Sigmoid colon (tissue), 7 donors: ENCODE measurements at places on chromosomes 13 and 19. TPM values are rescaled to one million over a fixed set of nuclear protein-coding genes. Genes with fewer than 3 reads are reported as not detected.

DNA sequence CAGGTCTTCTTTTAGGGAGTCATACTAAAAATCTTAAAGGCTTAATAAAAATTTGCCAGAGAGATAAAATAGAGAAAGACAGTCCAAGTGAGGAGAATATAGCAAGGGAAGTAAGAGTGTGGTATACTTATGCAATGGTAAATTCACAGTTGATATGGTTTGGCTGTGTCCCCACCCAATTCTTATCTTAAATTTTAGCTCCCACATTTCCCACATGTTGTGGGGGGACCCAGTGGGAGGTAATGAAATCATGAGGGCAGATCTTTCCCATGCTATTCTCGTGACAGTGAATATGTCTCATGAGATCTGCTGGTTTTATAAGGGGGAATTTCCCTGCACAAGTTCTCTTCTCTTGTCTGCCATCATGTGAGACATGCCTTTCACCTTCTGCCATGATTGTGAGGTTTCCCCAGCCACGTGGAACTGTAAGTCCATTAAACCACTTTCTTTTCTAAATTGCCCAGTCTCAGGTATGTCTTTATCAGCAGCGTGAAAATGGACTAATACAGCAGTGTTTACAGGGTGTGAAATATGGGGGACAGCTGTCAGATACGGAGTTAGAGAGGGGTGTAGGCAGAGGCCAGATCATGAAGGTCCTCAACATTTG lies 115.4 kb downstream of the UGGT2 start:
- H3K4me3 ChIP-seq: no peak overlapping the region
- DNase-seq: no peak
- no peaks in the 10 kb centered on the region for H3K4me1 ChIP-seq
- no peaks in the 10 kb centered on the region for H3K27me3 ChIP-seq

DNA sequence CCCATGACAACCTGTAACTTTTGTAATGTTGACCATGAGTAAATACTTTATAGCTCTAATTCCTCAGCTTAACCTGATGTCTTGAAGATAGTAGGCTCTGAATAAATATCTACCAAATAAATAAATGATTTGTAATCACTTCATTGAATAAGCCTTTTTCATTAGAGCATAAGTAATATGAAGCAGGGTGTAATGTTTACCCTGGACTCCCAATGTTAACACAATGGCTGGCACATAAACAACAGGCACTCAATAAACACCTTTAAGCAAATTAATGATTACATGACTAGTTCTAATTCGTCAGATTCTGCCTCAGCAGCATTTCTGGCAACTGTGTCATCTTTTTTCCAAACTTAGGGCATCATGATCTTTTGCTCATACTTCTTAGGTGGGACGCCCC lies 396.3 kb downstream of the LIG4 start:
- no peak for DNase-seq
- H3K4me1 ChIP-seq: no peaks in the 10 kb centered on the region
- no peak overlapping the region for H3K4me3 ChIP-seq
- H3K27ac ChIP-seq: no peak overlapping the region

DNA sequence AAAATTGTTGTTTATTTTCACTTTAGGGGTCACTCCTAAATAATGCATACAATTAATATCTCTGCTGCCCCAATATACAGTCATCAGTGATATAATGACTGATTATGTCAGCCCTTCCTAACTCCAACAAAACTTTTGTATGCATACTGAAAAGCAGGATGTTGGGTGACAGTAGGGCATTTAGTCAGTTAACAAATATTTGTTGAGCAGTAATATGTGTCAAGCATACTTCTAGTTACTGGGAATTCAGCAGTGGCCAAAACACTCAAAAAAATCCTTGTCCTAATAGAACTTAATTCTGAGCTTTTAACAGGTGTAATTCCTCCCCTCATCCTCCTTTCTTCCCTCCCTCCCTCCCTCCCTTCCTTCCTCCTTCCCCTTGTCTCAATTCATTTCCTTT lies 560.7 kb upstream of the KLHL1 start:
- DNase-seq: no peak
- H3K27ac ChIP-seq: no peak overlapping the region
- H3K27me3 ChIP-seq: no peaks in the 10 kb centered on the region
- H3K4me1 ChIP-seq: no peaks in the 10 kb centered on the region
- H3K4me3 ChIP-seq: no peak overlapping the region

DNA sequence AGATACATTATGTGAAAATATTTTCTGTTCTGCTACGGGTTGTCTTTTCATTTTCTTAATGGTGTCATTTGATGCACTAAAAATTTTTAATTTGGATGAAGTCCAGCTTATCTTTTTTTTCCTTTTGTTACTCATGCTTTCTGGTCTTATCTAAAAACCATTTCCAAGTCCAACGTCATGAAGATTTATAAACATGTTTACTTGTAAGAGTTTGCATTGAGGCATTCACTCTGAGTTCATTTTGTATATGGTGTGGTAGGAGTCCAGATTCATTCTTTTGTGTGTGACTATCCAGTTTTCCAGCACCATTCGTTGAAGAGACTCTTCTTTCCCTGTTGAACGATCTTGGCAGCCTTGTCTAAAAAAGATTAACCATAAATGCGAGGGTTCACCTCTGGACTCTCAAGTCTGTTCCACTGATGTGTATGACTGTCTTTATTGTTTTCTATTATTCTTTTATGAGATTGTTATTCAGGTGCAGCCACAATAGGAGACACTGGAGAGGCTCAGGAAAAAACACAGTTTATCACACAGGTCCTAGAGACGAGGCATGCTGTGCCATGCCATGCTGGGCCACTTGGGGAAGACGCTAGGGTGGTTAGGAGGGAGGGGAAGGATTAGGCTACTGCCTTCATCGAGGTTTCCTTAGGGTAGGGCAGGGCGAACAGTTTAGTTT lies 35.0 kb downstream of the NAA16 start:
- H3K36me3 ChIP-seq: no peaks in the 10 kb centered on the region
- H3K4me3 ChIP-seq: no peak overlapping the region
- no peak overlapping the region for H3K27ac ChIP-seq
- no peaks in the 10 kb centered on the region for H3K4me1 ChIP-seq
- H3K27me3 ChIP-seq: no peaks in the 10 kb centered on the region

- H3K4me1 ChIP-seq: peaks cover 21% of the 10 kb centered on the region
- no peak overlapping the region for H3K4me3 ChIP-seq
- H3K27me3 ChIP-seq: peaks cover 56% of the 10 kb centered on the region
- no peaks in the 10 kb centered on the region for H3K36me3 ChIP-seq
- DNase-seq: no peak
- no peak overlapping the region for H3K27ac ChIP-seq
Measured at GRCh38 chr13:99961636-99962035, 9.9 kb downstream of the ZIC5 start.

- H3K27ac ChIP-seq: no peak overlapping the region
- H3K27me3 ChIP-seq: no peaks in the 10 kb centered on the region
- no peaks in the 10 kb centered on the region for H3K4me1 ChIP-seq
- no peak for DNase-seq
- no peak overlapping the region for H3K4me3 ChIP-seq
Measured at GRCh38 chr19:10984166-10984735, 23.4 kb downstream of the SMARCA4 start.

GRCh38 chr13:30364876-30365275 lies 57.4 kb upstream of the UBE2L5 start:
- DNase-seq: no peak
- H3K27ac ChIP-seq: no peak overlapping the region
- H3K4me1 ChIP-seq: no peaks in the 10 kb centered on the region
- H3K36me3 ChIP-seq: no peaks in the 10 kb centered on the region

DNA sequence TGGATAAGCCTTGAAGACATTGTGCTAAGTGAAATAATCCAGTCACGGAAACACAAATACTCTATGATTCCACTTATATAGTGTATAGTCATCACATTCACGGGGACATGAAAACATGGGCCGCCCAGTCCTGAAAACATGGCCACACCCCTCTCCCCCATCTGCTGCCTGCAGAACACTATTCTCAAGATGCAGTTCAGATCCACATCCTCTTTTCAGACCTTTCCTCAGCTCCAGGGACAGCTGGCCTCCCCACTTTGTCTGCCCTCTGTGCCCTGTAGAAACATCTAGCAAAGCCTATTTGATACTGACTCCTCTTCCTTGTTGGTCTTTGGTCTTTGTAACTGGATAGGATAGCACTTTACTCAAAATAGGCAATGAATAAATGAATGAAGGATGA lies 8.3 kb downstream of the RFX2 start:
- H3K27ac ChIP-seq: peak overlapping the region; percentile 94
- no peaks in the 10 kb centered on the region for H3K36me3 ChIP-seq
- no peak for DNase-seq
- peaks cover 92% of the 10 kb centered on the region for H3K4me1 ChIP-seq

GRCh38 chr13:93765062-93765461 lies 538.5 kb downstream of the GPC6 start:
- no peaks in the 10 kb centered on the region for H3K27me3 ChIP-seq
- H3K27ac ChIP-seq: no peak overlapping the region

DNA sequence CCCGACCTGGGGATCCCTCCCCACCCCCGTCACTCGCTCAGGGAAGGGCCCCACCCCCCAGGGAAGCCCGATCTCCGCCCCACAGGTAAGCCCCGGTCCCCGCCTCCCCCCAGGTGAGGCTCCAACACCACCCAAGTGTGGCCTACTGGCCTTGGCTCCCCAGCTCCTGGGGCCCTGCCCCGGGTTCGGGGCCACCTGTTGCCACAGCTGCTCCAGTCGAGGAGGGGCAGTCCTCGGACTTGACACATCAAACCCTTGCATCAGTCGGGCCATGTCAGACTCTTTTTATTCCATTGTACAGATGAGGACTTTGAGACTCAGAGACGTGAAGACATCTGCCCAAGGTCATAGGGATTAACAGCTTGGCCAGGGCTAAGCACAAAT lies 512 bp downstream of the CC2D1A start:
- DNase-seq: no peak
- H3K4me3 ChIP-seq: peak overlapping the region; percentile 89
- H3K27me3 ChIP-seq: no peaks in the 10 kb centered on the region
- peaks cover 13% of the 10 kb centered on the region for H3K36me3 ChIP-seq

DNA sequence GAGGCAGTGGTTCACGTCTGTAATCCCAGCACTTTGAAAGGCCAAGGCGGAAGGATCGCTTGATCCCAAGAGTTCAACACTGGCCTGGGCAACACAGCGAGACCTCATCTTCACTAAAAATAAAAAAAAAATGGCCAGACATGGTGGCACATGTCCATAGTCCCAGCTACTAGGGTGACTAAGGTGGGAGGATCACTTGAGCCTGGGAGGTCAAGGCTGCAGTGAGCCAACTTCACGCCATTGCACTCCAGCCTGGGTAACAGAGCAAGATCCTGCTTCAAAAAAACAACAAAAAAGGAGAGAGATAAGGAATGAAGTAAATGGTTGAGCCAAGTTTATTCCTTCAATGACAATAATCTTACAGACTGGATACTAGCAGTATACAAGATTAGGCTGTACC lies 21.3 kb downstream of the TBC1D4 start:
- H3K4me3 ChIP-seq: no peak overlapping the region
- H3K27me3 ChIP-seq: no peaks in the 10 kb centered on the region
- no peaks in the 10 kb centered on the region for H3K36me3 ChIP-seq
- H3K4me1 ChIP-seq: no peaks in the 10 kb centered on the region
- DNase-seq: no peak

- H3K4me1 ChIP-seq: no peaks in the 10 kb centered on the region
- H3K27me3 ChIP-seq: no peaks in the 10 kb centered on the region
- no peak for DNase-seq
Measured at GRCh38 chr19:41420101-41420880, 6.9 kb downstream of the B3GNT8 start.

DNA sequence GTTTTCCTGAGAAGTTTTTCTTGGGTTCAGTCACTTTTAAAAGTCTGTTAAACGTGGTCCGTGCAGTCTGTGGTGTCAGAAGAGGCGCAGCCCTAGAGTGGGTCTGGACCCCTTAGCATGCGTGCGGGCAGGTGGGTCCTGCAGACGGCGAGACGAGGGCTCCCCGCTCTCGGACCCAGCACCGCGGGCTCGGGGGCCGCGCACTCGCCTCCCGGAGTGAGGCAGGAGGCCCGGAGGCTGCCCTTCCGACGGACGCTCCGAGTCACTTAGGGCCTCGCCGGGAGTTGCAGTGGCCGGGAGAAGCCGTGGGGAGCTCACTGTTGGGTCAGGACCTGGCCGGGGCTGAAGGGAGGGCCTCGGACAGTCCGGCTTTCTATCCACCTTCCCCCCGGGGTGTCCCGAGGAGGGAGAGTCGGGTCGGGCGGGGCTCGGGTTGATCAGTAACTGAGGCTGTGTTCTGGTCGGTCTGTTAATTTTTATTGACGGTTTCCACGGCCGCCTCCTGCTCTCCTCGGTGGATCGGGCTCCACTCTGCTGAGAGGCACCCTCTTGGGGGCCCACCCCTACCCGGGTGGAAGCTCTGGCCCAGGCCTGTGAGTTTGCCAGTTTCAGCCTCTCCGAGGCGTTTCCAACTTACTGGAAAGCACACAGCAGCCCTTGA lies 1.3 kb downstream of the PTBP1 start:
- peak overlapping the region; percentile 100 for H3K4me3 ChIP-seq
- no peaks in the 10 kb centered on the region for H3K36me3 ChIP-seq
- no peaks in the 10 kb centered on the region for H3K27me3 ChIP-seq
- no peak for DNase-seq
- peaks cover 64% of the 10 kb centered on the region for H3K4me1 ChIP-seq

DNA sequence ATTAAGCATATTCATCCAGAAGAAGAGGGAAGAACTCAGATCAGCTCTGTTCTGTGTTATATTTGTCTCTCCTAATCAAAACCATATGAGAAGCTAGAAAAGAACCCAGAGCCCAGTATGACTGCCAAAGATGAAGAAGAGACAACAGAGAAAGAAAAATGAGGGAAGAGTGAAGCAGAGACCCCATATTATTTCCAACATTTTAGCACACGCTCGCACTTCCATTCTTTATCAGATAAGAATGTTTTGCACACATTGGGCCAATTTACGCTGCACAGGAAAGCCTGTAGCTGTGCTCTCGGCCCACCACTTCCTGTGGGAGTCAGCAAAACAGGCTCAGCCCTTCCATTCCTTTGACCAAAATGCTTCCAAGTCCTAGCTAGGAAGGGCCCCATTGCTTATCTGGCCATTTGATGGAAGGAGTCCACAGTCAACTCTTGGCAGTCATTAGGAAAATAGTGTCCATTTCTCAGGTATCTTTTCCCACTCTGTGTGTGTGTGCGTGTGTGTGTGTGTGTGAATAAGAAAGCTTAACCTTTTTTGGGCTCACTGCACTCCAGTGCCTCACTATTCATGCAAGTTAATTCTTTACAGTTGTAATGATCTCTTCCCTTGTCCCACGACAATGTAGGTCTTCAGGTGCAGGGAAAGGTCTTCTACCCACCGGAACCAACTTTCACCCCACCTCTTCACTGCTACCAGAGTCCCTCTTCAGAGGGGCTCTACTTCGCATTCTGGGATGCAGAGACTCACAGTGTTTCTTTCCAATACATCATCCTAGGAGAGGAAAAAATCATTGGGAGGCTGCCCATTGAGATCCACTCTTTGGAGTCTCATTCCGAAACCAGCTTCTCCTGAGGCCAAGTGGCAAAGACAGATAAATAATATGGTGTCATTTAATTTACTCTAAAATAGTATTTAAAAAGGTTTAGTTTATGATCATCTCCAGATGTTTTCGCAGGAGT lies 237.5 kb downstream of the COG6 start:
- peaks cover 6% of the 10 kb centered on the region for H3K4me1 ChIP-seq
- H3K27me3 ChIP-seq: no peaks in the 10 kb centered on the region
- DNase-seq: no peak

The ZNF132 gene
- 6.8 TPM for total RNA-seq

The DACT3 gene
- total RNA-seq: 43.5 TPM

The SH2D3A gene
- not detected for total RNA-seq

The MEGF8 gene
- total RNA-seq: 5.4 TPM
